ENCODE measurements at places on chromosomes 12 and 14.

GRCh38 chr12:89319122-89319521 is 33.2 kb downstream of the DUSP6 start:
- DNase-seq, result no peak

GRCh38 chr12:108447168-108447832 is 67.8 kb upstream of the FICD start:
- DNase-seq, result no peak

DNA sequence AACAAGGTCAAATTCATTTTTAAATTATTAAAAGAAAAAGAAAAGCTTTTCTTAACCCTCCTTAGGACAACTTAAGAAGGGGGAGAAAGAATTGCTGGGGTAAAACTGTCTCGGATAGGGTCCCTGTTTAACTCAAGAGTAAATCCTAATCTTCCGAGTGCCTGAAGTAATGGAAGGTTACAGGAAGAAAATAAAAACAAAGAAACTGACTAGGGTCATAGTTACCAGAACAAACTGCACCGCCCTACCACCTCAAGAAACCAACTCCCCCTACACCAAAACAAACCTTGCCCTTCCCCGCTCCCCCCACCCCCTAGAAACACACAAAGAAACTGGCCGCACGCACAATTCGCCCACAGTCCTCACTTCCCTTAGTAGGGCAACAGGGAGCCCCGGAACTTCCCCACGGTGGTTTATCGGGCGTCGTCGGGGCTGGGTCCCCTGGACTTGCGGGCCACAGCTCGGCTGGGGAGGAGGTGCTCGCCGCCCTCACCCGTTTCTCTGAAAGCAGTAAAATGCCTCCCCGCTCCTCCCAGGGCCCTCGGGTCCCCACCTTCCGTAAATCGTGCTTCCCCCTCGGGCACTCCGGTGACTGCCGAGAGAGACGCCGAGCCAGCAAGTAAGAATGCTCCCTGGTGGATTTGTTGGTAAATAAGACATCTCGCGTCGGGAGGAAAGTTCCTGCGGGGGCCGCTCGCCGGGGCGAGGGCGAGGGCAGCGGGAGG is 2.4 kb downstream of the SINHCAF start:
- DNase-seq, result peak; percentile 62

DNA sequence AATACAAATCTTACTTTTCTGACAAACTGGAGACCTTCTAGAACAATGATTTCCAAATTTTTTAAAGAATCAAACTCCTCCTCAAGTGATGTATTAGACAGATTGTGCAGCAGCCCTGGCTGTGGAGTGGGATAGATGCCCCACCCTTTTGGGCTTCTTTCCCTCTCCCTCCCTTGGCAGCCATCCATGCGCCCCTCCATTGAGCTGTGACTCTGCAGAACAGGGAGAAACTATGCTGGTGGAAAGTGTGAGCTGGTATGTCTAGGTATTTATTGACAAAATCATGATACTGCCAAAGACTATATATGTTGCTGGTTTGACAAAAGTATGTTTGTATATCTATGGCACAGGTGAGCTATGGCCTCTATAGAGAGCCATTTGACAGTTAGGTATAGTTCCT is 138.5 kb downstream of the KTN1 start:
- no peak for DNase-seq

- peak; percentile 86 for DNase-seq
Observed at GRCh38 chr12:103387385-103387784, 108.4 kb downstream of the C12orf42 start.

DNA sequence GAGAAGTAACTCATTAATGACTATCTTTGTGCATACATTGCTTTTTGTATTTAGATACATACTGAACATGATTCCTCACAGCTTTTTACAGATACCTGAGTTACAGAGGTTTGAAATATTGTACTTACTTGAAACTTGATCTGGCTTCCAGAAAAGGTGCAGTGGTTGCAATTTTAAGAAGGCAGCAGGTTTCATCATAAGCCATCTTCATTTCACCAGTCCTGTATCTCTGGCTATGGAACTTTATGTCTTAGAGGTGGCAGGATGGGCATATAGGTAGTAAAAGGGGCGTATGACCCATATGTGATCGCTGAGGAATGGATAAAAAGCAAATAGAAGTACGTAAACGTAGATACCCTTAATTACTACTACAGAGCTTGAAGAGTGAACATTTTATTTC is 13.7 kb downstream of the ZBTB1 start:
- no peak for DNase-seq

- no peak for DNase-seq
Observed at GRCh38 chr12:39441189-39441962, 1.5 kb downstream of the KIF21A start.

- DNase-seq, result no peak
Observed at GRCh38 chr12:42262271-42262670, 24.2 kb upstream of the YAF2 start.

- DNase-seq, result no peak
Observed at GRCh38 chr14:61503167-61503801, 181.9 kb downstream of the PRKCH start.

DNA sequence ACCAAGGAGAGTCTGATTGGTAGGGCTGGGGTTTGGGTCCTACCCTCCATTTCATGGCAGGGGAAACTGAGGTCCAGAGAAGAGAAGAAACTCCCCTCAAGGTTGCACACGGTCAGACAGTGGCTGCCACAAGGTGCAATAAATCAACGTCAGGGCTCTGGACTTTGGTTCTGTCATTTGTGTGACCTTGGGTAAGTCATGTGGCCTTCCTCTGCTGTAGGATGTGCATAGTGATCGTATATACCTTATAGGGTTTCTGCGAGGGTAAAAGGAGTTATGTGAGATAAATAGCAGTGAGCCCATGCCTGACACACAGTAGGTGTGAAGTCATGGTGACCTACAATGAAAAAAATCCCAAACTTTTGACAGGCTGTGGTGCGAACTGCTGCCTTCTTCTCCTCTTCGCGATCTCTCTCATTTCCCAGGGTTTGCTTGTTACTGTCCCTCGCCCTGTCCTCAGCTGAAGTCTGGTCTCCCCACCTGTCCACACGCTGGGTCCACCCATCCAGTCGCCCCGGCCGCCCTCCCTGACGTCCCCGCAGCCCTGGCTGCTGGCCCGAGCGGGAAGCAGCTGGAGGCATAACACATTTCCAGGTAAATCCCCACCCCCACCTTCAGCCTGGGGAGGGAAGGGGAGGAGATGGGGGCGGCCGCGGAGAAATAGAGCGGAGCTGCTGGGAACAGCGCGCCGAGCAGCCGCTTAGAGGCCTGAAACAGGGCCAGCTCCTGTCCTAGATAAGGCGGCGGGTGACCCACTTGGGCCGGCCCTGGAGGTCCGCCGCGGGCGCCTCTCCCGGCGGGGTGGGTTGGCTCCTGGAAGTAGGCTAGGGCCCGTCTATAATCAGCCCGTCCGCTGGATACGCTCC is 1.8 kb upstream of the FAM222A start:
- DNase-seq, result no peak

DNA sequence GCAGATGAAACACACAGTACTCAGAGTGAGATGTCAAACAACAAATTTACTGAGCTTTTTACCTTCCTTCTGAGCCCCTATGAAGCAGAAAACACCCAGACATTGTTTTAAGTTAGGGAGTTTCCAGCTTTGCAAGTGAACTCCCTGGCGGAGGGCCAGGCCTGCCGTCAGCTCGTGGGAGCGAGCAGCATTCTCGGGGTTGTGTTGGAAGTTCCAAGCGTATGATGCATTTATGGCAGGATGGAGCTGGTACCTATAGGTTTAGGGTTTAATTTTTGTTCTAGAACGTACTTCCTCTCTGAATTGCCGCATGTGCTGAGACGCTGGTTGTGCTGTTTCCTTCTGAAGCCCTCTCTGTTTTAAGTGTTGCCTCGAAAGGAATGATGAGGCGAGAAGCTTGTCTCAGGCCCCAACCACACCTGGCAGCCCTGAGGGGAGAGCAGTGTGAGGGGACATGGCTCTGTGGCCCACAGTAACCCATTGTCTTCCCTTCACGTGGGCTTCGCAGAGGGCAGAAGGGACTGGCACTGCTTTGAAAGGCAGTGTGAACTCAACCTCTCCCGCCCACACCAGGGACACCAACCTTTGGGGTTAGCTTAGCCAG is 76.6 kb downstream of the SSPN start:
- no peak for DNase-seq

DNA sequence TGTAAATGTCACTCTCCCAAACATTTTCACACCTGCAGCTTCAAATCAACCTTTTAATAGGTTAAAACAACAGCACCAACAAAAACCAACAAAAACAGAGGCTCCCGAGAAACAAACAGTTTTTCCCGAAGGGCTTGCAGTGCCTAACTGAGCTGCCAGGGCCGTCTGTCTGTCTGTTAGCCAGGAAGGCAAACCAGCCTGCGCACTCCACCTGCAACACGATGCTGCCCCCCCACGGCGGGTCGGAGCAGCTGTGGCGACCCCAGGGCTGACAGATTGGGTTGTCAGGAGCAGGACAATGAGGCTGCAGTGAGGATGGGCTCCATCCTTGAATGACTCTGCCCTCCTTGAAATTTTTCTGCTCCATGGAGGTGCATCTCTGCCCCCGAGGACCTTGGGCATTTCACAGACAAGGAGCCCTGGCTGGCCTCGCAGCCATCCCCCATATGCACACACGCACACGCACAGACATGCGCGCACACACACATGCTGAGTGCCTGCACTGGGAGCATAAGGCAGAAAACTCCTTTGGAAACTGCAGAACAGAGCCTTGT is 2.6 kb downstream of the RTL1 start:
- no peak for DNase-seq

DNA sequence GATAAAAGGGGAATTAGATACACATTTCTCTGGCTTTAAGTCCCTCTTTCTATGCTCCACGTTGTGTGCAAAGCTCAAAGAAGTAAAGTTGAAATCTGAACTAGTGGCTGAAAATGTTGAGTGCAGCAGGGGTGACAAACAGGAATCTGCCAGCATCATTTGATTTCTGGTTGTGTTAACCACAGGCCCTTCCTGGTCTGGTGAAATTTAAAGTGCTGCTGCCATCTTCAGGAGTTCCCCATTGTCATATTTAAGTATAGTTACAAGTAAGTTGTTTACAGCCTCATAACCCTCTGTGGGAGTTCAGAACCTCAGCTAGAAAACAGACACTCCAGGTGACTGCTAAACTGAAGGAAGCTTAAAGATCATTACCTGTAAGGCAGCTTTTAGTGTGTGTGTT is 90.9 kb upstream of the CCDC196 start:
- no peak for DNase-seq

- peak; percentile 90 for DNase-seq
Observed at GRCh38 chr14:60648934-60649874, at the start of gene SIX1. Gene SIX1 (minus strand): TSS chr14:60649477. CDS start chr14:60649189, 288 bp downstream.

DNA sequence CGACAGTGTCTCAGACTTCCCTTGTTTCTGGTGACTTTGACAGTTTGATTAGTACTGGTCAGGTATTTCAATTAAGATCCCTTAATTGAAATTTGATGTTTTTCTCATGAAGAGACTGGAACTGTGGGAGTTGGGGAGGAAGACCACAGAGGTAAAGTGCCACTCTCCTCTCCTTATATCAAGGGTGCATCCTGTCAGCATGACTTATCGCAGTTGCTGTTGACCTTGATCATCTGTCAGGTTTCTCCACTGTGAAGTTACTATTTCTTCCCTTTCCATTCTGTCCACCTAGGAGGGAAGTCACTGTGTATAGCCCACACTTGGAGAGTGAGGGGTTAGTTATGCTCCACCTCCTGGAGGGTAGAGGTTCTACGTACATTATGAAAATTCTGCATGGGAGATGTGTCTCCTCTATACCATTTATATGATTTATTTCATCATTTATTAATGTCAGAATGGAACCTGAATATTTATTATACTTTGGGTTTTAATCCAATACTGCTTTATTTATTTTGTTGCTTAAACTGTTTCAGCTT is 40.3 kb upstream of the SMOC1 start:
- no peak for DNase-seq

- DNase-seq, result no peak
Observed at GRCh38 chr14:92584220-92584619, 70.6 kb downstream of the RIN3 start.

- no peak for DNase-seq
Observed at GRCh38 chr12:668090-668481, 4.8 kb upstream of the NINJ2 start.

GRCh38 chr14:104816616-104816884 is 15.6 kb downstream of the ZBTB42 start:
- no peak for DNase-seq

- no peak for DNase-seq
Observed at GRCh38 chr14:24434036-24434435, 4.3 kb downstream of the KHNYN start.

GRCh38 chr14:51430633-51431032 is 190.6 kb downstream of the TMX1 start:
- DNase-seq, result no peak

DNA sequence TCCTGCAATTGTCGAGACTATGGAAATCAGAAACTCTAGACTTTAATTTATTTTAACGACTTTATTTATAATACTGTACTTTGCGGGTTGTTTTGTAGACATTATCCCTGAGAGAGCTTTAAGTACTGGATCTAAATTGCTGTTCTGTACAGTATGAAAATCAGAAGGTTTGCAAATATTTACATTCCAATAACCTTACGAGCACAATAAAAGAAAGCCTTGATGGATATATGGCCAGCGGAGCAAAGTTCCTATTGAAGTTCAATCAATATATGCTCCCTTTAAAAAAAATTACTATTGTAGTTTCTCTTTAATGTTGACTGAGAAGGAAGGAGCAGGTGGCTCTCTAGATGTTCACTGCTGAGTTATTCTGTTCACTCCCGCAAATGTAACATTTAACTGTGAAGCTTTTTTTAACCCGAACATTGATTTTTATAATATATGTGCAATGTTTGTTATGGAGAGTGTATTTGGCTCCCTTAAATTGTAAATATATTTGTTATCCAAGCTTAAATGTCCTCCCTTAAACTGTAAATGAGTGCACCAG is 235.3 kb downstream of the PLCZ1 start:
- peak; percentile 25 for DNase-seq
